Body of pancreas (tissue), 4 donors: ENCODE measurements at places on chromosomes 6 and 20. TPM values are rescaled to one million over a fixed set of nuclear protein-coding genes. Genes with fewer than 3 reads are reported as not detected.

DNA sequence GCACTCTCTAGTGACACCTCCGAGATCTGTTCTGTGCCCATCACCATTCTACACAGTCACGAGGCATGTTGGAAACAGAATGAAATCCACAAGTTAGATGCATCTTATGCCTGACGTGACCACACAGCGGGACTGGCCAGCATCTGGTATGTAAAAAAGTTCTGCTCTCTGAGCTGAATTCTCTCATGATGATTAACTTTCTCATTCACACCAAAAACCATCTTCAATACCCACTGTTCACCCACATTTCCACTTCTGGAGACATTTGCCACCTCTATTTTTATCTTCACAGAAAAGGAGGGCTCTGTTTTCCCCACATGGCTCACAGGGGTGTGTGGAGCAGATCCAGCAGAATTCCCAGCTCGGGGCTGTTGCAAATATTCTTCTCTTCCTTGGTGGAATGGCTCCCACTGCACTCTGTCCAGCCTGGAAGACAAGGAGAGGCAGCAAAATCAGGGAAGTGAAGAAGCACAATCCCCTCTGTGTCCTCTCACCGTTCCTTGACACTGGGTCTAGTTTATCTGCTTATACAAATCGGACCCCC, 303.4 kb downstream of the TAF4 start:
- no peak for DNase-seq

- DNase-seq, result no peak
Measured at GRCh38 chr6:159919011-159919511, 28.3 kb downstream of the MAS1 start.

- no peak for DNase-seq
Measured at GRCh38 chr6:167108278-167108677, 14.6 kb upstream of the CCR6 start.

GRCh38 chr6:150229436-150230163, 86.8 kb downstream of the PPP1R14C start:
- no peak for DNase-seq

GRCh38 chr20:19817017-19817416, 59.0 kb downstream of the RIN2 start:
- no peak for DNase-seq

GRCh38 chr6:99143108-99143861, 195.5 kb upstream of the FBXL4 start:
- no peak for DNase-seq

- DNase-seq, result no peak
Measured at GRCh38 chr6:24936641-24937317, 1.0 kb upstream of the RIPOR2 start.

DNA sequence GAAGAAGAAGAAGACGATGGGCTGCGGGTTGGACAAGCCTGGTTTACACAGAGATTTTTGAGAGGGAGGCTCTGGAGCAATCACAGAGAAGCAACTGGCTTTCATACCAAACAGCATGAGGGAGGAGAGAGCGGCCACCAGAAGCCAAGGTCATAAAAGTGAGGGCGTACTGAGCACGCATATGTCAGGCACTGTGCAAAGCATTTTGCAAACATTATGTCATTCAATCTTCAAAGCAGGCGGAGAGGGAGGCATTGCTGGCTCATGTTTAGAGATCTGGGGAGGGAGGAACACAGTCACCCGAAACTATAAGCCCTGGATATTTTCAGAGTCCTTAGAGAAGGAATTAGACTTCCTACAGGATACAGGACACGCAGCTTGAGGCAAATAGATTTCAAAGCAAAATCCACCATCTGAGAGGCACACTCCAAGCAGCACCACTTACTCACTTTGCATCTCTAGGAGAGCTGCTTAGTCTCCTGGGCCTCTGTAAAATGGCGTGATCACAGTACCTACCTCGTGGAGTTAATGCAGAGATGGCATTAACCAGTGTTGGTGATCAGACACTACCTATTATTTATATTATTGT, 24.6 kb downstream of the RAMACL start:
- DNase-seq, result no peak

CENPQ gene
- 0.66 TPM for total RNA-seq

FBXO9 gene
- total RNA-seq, result 69.0 TPM

FKBP5 gene
- 133 TPM for total RNA-seq

CLPSL1 gene
- total RNA-seq, result 11.9 TPM

MEP1A gene
- not detected for total RNA-seq

FAM209B gene
- total RNA-seq, result not detected

PLN gene
- 0.99 TPM for total RNA-seq
